ENCODE measurements at places on chromosomes 2 and 18. TPM values are rescaled to one million over a fixed set of nuclear protein-coding genes. Genes with fewer than 3 reads are reported as not detected.

- peaks cover 91% of the 10 kb centered on the region for H3K36me3 ChIP-seq
- H3K4me1 ChIP-seq = no peaks in the 10 kb centered on the region
- DNase-seq = no peak
- H3K27ac ChIP-seq = no peak overlapping the region
Measured at GRCh38 chr18:23523429-23524212, 20.3 kb downstream of the RMC1 start.

DNA sequence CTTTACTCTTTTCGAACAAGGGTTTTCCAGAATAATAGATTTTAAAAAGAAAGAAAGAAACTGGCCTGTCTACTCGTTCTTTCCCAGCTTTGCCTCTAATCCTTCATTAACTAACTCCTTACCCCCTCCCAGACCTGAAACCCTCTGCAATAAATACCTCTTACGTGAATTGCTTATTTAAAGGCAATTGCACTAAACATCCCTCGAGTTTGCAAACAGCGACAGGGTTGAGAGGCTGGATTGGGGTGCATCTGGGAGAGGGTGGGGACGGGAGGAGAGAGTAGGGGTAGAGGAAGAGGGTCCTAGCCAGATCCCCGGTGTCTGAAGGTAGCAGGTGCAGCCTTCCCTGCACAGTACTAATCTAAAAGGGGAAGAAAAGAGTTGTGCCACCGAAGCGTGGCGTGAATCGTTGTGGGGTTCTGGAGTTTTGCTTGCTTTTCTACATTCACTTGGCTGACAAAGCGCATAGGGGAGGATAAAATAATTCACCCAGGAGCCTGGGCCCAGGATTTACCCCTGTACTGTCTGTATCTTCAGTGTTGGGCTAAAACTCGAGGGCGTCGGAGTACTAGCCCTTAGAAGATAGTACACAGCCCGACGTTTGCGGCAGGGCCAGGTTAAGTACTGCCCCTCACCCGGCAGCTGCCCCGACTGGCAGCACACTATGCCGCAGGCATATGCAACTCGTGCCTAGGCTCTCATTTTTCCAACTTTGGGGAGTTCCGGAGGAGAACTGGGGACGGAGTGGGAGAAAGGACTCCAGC, 1.9 kb upstream of the NEUROD1 start:
- H3K4me1 ChIP-seq = peaks cover 55% of the 10 kb centered on the region
- H3K4me3 ChIP-seq = no peak overlapping the region
- DNase-seq = no peak
- no peak overlapping the region for H3K27ac ChIP-seq
- H3K27me3 ChIP-seq = peaks cover 98% of the 10 kb centered on the region
- no peaks in the 10 kb centered on the region for H3K36me3 ChIP-seq

DNA sequence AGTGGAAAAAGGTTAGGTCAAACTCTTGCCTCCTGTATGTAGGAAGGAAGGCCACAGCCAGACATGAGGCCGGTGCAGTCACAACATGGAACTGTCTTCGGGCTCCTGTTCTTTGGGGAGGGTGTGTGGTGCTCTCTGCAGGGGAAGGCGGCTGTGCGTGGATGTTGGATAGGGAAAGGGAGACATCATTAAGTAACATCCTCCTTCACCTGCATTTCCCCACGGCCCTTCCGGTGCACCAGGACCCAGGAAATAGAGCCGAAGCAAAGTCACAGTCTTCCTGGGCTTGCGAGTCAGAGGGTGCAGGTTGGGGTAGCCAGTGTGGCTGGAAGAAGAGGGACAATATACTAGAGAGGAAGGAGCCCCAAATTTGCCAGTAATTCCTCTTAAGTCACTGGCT, 78.9 kb upstream of the SMAD7 start:
- H3K27ac ChIP-seq = no peak overlapping the region
- no peaks in the 10 kb centered on the region for H3K36me3 ChIP-seq
- no peak for DNase-seq
- H3K4me3 ChIP-seq = no peak overlapping the region
- no peaks in the 10 kb centered on the region for H3K27me3 ChIP-seq
- H3K4me1 ChIP-seq = peaks cover 16% of the 10 kb centered on the region

The SPEG gene
- 15.3 TPM for total RNA-seq
